ENCODE measurements at places on chromosomes 11 and 22.

GRCh38 chr11:46463701-46464421 is 72.3 kb upstream of the CHRM4 start:
- H3K4me3 ChIP-seq, result no peak overlapping the region
- H3K27ac ChIP-seq, result no peak overlapping the region
- no peaks in the 10 kb centered on the region for H3K27me3 ChIP-seq
- H3K36me3 ChIP-seq, result peaks cover 13% of the 10 kb centered on the region

DNA sequence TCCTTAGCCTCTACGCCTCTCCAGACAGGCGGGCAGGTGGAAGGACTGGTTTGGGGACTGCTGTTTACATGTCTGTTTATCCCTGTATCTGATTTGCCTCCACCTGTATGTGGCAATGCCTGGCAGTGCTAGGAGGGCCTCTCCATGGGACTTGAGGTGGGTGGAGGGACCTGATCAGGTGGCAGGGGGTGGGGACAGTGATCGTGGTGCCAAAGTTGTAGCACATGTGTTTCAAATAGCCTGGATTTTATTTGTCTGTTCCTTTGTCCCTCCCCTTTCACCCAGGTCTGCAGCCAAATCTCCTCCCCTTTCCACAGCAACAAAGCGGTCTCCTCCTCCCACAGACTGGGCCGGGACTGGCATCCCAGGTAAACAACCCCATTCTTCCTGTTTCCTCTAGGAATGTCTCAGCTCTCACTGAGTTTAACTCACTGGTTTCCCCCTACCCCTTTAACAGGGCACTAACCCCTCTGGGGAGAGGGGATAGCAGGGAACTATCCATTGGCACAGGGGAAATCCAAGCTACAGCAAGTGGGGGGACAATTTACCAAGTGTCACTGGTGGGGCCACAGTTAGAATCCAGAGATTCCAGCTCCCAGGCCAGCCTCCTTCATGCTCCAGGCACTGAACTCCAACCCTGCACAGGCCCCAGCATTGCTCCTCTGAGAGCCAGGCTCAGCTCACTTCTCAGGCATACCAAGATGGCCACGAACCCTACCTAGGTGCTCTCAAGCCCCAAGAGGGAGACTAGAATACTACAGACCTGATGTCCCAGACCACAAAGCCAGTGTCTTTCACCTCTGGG is 22.9 kb upstream of the TLCD5 start:
- no peak overlapping the region for H3K27ac ChIP-seq
- DNase-seq, result no peak
- H3K36me3 ChIP-seq, result no peaks in the 10 kb centered on the region
- peaks cover 17% of the 10 kb centered on the region for H3K27me3 ChIP-seq
- no peaks in the 10 kb centered on the region for H3K4me1 ChIP-seq

DNA sequence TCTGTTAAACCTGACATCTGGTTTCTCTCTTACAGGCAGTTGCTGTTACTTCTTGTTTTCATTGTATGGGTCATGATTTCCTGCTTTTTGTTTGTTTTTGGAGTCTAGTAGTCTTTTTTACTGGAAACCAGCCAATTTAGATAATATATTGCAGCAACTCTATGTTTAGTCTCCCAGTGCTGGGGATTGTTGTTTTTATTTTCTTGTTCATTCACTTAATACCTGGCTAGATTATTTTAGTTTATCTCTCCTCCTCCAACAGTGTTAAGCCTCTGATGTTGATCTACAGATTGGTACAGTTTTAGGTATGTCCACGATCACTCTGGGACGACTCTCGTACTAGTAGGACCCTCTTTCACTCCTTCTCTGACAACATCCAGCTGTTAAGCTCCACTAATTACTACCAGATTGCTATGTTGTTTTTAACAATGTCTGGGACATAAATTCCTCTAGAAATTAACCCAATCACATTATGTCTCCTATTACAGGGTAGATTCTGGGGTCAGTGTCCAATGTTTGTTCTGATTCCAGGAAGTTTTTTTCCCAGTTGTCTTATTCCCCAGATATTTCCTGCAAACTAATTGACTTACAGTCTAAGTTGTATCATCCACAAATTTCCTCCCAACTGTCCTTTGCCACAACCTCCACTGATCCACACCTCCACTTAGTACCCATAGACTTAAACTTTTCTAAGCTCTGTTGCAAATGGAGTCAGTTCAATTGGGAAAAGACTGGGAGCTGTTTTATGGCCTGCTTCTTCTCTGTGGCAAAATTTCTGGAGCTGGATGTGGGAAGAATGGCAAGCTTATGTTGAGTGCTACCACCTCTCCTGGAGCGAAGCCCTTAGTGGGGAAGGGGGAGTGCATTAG is 1280.6 kb upstream of the CNTN5 start:
- H3K27me3 ChIP-seq, result no peaks in the 10 kb centered on the region
- no peaks in the 10 kb centered on the region for H3K4me1 ChIP-seq
- DNase-seq, result no peak
- H3K36me3 ChIP-seq, result no peaks in the 10 kb centered on the region
- H3K27ac ChIP-seq, result no peak overlapping the region
- no peak overlapping the region for H3K4me3 ChIP-seq

- H3K27ac ChIP-seq, result no peak overlapping the region
- no peak for DNase-seq
- peaks cover 13% of the 10 kb centered on the region for H3K4me1 ChIP-seq
- no peak overlapping the region for H3K4me3 ChIP-seq
Measured at GRCh38 chr11:113928311-113928710, 23.7 kb downstream of the HTR3B start.

DNA sequence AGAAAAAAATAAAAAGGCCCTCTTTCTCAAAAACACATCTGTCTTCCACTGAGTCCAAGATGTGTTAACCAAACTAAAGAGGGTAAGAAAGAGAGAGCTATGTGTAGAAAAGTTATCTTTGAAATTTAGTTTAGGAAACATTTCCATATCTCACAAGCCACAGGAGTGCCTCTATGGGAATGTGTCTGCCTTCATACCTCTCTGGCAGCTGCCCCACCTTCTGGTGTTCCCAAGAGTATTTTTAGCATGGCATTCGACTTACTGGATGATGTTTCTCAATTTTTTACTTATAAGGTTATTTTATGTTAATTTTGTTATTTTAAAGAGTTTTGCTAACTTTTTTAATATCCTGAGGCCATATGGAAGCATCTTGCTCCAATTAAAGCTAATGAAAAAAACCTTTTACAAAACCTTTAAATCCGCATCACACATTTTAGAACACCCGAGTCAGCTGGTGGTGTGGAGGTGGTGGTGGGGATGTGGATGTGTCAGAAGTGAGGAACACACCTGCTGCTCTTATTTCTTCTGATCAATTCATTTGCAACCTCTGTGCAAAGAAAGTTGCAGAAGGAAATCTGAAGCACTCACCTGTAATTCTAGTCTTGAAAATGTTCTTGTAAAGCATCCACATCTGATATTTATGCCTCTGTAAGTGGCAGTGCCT is 112.2 kb downstream of the NCAM1 start:
- H3K27me3 ChIP-seq, result no peaks in the 10 kb centered on the region
- H3K27ac ChIP-seq, result no peak overlapping the region
- no peak for DNase-seq
- H3K36me3 ChIP-seq, result no peaks in the 10 kb centered on the region

DNA sequence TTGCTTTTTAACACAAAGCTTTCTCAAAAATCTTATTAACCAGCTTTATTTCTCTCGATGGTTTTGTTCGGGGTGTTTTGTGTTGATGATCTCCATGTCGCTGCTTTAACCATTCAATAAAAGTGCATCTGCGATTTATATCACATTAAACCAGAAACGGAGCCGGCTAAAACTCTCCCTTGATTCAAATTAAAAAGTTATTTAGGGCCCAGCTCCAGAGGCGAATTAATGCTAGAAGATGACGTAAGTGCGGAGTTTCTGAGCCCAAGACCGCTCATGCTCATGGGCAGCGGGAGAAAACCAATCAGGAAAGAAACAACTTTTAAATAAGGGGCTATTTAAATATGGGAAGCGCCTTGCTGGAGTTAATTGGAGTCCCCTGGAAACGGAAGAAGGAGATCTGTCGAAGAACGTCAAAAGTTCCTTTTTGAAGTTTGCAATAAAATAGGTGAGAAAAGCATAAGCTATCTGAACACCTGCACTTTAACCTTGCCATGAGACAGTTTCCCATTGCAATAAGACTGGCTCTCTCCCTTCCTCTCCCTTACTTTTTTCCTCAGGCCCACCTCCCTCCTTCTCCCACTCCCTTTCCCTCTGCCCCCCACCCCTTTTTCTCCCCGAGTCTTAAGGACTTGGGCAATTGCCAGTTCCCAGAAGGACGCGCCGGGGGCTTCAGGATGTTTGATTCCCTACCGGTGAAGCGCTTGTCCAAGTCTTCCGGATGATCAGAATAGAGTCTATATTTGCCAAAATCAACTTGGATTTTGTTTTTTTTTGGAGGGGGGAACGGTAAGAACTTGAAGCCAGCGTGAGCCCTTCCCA is 1.9 kb upstream of the DBX1 start:
- no peaks in the 10 kb centered on the region for H3K4me1 ChIP-seq
- no peak overlapping the region for H3K27ac ChIP-seq
- H3K27me3 ChIP-seq, result peaks cover 39% of the 10 kb centered on the region
- no peak for DNase-seq

DNA sequence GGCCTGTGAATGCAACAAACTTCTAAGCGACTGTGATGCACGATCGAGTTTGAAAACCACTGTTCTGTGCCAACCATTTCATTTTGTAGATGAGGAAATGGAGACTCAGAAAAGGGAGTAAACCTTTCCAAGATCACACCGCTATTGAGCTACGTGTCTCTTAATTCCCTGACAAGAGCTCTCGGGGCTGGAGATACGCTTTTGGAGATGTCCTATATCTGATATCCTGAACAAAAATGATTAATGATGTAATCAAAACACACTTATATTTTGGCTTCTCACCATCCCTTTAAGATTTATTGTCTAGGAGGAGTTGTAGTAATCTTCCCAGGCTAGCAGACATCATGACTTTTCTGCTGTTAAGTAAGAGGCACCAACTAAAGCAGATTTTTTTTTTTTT is 1.7 kb upstream of the PARVA start:
- no peak overlapping the region for H3K4me3 ChIP-seq
- peaks cover 11% of the 10 kb centered on the region for H3K27me3 ChIP-seq
- H3K27ac ChIP-seq, result no peak overlapping the region
- DNase-seq, result no peak
- H3K4me1 ChIP-seq, result no peaks in the 10 kb centered on the region
- no peaks in the 10 kb centered on the region for H3K36me3 ChIP-seq

DNA sequence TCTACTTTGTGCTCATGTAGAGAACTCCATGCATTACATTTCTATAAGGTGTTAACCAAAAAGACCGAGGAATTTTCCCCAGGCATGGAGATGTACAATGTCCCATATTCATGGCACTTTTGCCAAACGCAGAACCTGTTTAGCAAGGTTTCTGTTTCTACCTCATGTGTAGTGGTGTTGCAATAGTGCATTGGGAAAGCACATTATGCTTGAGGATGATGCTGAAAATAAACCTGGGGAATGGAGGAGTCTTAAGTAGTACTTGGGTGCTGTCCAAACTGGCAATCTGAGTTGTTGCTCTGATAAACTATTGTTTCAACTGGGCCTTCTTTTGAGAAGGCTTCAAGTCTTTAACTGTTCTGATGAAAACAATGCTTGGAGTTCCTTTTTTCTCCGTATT is 11.5 kb upstream of the MUC15 start:
- no peaks in the 10 kb centered on the region for H3K4me1 ChIP-seq
- no peak for DNase-seq
- H3K36me3 ChIP-seq, result no peaks in the 10 kb centered on the region
- no peak overlapping the region for H3K27ac ChIP-seq
- H3K4me3 ChIP-seq, result no peak overlapping the region

GRCh38 chr11:125315079-125315740 is 150.7 kb downstream of the PKNOX2 start:
- no peak for DNase-seq
- no peaks in the 10 kb centered on the region for H3K4me1 ChIP-seq
- H3K27ac ChIP-seq, result no peak overlapping the region
- H3K36me3 ChIP-seq, result no peaks in the 10 kb centered on the region
- no peak overlapping the region for H3K4me3 ChIP-seq

DNA sequence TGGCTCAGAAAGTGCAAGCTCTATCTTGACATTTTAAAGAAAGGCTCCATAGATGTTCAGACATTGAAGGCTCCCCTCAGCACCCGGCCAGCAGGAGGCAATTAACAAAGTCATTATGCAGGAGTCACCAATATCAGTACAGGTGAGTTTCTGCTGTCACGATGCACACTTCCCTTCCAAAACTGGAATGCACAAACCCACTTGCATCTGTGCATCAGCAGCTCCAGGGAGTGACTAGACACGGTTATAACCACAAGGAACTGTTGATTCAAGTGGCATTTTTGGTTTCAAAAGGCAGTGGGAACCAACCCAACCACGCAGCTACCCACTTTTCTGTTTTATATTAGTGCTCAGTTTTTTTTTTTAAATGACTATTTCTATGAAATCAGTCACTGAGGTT is 293.9 kb upstream of the NARS2 start:
- peaks cover 6% of the 10 kb centered on the region for H3K27me3 ChIP-seq
- H3K4me1 ChIP-seq, result no peaks in the 10 kb centered on the region
- H3K27ac ChIP-seq, result no peak overlapping the region
- H3K4me3 ChIP-seq, result no peak overlapping the region

DNA sequence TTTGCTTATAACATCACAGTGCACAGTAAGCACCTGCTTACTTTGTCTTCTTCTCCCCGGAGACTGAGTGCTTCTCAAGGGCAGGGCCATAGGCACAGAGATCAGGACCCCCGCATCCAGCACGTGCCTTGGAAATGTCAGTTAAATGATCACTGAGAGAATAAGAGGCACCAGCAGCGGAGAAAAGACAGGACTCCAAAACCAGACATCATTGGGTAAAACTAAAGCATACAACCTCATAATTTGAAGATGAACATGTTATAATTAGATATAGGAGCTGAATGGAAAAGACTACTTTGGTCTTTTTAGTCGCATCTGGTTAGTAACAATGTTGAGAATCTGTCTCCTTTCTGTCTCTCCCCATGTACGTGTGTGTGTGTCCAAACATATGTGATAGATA is 1279.9 kb downstream of the LRRC4C start:
- no peaks in the 10 kb centered on the region for H3K36me3 ChIP-seq
- no peak for DNase-seq
- no peak overlapping the region for H3K4me3 ChIP-seq
- no peak overlapping the region for H3K27ac ChIP-seq
- H3K4me1 ChIP-seq, result no peaks in the 10 kb centered on the region

All from memory B cell (primary cell).